ENCODE measurements at places on chromosomes 5 and 9.

GRCh38 chr5:9519537-9519936 lies 26.3 kb downstream of the SEMA5A start:
- no peak for DNase-seq
- no peaks in the 10 kb centered on the region for H3K4me1 ChIP-seq
- H3K36me3 ChIP-seq, result no peaks in the 10 kb centered on the region

GRCh38 chr9:4266602-4267001 lies 33.3 kb downstream of the GLIS3 start:
- H3K27ac ChIP-seq, result no peak overlapping the region
- no peaks in the 10 kb centered on the region for H3K4me1 ChIP-seq
- DNase-seq, result no peak
- peaks cover 7% of the 10 kb centered on the region for H3K27me3 ChIP-seq
- no peak overlapping the region for H3K4me3 ChIP-seq
- H3K36me3 ChIP-seq, result no peaks in the 10 kb centered on the region

GRCh38 chr9:99732715-99733114 lies 89.0 kb upstream of the NR4A3 start:
- no peak for DNase-seq
- H3K27ac ChIP-seq, result no peak overlapping the region
- H3K27me3 ChIP-seq, result peaks cover 45% of the 10 kb centered on the region

GRCh38 chr9:114371973-114372917 lies 15.5 kb downstream of the AKNA start:
- DNase-seq, result no peak
- H3K4me3 ChIP-seq, result peak overlapping the region; percentile 86
- peaks cover 77% of the 10 kb centered on the region for H3K4me1 ChIP-seq
- H3K27me3 ChIP-seq, result no peaks in the 10 kb centered on the region
- peaks cover 12% of the 10 kb centered on the region for H3K36me3 ChIP-seq

GRCh38 chr9:113538701-113539430 lies 75.3 kb downstream of the RGS3 start:
- H3K27me3 ChIP-seq, result no peaks in the 10 kb centered on the region
- no peak overlapping the region for H3K4me3 ChIP-seq
- H3K27ac ChIP-seq, result no peak overlapping the region
- DNase-seq, result no peak
- peaks cover 4% of the 10 kb centered on the region for H3K36me3 ChIP-seq
- peaks cover 17% of the 10 kb centered on the region for H3K4me1 ChIP-seq

DNA sequence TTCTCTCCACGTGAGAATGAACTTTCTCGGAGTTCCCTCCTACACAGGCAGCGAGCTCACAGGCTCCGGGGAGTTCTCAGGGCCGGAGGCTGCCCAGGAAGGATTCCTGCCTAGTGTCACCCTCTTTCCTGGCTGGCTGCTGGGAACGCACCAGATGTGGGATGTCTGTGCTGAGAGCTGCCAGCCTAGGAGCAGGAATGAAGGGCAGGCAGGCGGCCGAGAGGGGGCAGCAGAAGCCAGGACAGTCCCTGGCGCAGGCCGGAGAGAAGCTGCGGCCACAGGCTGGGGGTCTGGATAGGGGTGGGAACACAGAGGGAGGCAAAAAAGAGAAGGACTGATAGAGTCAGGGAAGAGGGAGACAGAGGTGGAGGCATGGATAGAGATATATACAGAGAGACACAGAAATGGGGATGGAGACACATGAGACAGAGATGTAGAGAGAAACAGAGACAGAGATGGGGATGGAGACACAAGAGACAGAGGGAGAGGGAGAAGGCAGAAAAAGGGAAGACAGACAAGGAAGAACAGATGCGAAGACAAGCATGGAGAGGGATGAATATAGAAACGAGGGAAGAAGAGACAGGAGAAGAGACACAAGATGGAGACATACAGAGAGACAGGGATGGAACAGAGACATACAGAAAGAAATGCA lies 25.3 kb upstream of the ENHO start:
- peaks cover 4% of the 10 kb centered on the region for H3K36me3 ChIP-seq
- DNase-seq, result peak; percentile 17
- H3K27ac ChIP-seq, result peak overlapping the region; percentile 9
- H3K27me3 ChIP-seq, result peaks cover 41% of the 10 kb centered on the region

DNA sequence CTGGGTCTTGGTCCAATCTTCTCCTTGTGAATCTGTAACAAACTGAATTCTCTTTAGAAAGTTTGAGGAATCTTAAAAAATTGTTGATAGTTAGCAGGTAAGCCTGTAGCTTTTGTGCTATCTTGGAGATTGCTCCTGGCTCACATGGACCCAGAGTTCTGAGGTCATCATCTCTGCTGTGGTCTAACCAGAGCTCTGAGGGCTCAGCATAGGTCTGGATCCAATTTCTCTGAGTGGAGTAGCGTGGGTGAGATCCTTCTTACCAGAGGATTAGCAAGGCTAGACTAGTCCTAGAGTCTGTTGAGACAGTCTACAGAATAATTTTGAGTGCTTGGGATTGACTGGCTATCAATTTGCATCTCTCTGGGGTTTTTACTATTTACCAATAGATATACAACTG lies 60.5 kb upstream of the IL6ST start:
- no peak for DNase-seq
- H3K27me3 ChIP-seq, result no peaks in the 10 kb centered on the region
- no peak overlapping the region for H3K4me3 ChIP-seq
- no peaks in the 10 kb centered on the region for H3K36me3 ChIP-seq
- H3K27ac ChIP-seq, result no peak overlapping the region

GRCh38 chr5:130116462-130116861 lies 212.2 kb downstream of the CHSY3 start:
- H3K36me3 ChIP-seq, result no peaks in the 10 kb centered on the region
- DNase-seq, result no peak
- H3K4me3 ChIP-seq, result no peak overlapping the region
- peaks cover 25% of the 10 kb centered on the region for H3K27me3 ChIP-seq
- H3K4me1 ChIP-seq, result no peaks in the 10 kb centered on the region
- no peak overlapping the region for H3K27ac ChIP-seq

GRCh38 chr5:53166183-53166495 lies 56.6 kb upstream of the MOCS2 start:
- no peaks in the 10 kb centered on the region for H3K36me3 ChIP-seq
- DNase-seq, result no peak
- peaks cover 27% of the 10 kb centered on the region for H3K27me3 ChIP-seq
- no peak overlapping the region for H3K4me3 ChIP-seq
- H3K4me1 ChIP-seq, result no peaks in the 10 kb centered on the region
- H3K27ac ChIP-seq, result no peak overlapping the region

DNA sequence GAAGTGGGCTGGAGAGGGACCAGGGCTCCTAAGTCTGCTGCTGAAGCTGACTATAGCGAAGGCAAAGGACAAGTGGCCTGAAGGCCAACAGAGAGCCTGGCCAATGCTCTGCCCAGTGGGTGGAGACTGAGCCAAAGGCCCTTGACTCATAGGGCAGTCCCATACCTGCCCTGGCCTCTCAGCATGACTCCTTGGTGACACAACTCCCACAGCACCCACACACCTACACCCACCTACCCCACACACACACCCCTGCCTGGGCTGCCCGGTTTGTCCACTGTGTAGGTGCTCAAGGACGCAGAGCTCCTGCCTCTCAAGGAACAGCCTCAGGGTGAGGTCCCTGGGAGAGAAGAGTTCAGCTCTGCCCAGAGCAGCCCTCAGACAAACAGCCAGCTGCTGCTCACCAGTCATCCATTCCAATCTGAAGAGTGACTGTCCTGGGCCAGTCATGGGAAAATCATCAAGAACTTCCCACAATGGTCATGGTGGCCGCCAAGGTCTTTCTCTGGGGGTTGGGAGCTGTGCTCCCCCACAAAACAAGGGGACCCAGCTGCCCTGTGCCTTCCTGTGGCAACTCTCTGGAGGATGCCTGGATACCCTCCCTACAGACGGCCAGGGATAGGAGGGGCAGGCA lies 5.0 kb downstream of the TNIP1 start:
- peaks cover 63% of the 10 kb centered on the region for H3K4me1 ChIP-seq
- peak overlapping the region; percentile 95 for H3K4me3 ChIP-seq
- no peaks in the 10 kb centered on the region for H3K27me3 ChIP-seq
- DNase-seq, result no peak
- H3K36me3 ChIP-seq, result peaks cover 12% of the 10 kb centered on the region

DNA sequence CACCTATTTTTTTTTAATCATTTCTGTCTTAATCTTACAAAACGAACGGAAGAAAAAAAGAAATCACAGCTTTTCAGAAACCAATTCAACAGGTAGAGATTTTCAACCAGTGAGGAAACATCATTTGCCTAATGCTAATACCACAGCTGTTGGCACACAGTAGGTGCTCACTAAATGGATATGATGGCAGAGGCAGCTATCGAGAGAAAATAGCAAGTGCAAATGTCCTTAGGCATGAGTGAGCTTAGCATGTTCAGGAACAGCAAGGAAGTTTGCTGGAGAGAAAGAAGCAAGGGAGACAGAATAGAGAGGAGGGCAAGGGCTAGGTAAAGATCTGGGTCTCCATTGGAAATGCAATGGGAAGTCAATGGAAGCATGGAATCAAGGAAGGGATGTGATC lies 49.2 kb downstream of the CEMIP2 start:
- H3K27ac ChIP-seq, result no peak overlapping the region
- H3K27me3 ChIP-seq, result no peaks in the 10 kb centered on the region
- DNase-seq, result no peak
- no peak overlapping the region for H3K4me3 ChIP-seq
- peaks cover 16% of the 10 kb centered on the region for H3K4me1 ChIP-seq

DNA sequence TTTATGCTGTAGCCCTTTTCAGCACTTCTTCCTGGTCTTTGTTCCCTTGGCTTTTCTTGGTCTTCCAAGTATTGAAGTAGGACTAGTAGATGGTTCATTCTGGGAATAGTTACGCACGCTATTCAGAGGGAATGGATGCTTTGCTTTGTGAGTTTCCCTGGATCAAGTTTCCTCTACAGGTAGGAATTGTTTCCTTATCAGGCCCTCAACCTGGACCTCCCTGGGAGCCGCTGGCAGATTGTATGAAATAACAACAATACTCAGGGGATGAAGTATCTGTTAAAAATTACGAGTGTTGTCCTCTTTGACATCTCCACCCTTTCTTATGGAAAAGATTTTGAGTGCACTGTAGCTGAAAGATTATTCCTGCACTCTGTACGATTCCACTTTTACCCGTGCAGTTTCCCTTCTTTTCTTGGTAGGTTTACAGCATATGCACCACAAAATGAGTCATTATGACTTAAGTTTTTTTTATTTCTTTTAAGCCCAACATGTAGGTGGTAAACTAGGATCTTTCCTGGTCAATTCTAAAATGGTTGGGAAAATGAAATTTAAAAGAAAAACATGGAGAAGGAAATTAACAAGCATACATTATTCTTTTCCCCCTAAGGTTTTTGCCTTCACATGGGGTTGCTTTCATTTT lies 57.9 kb downstream of the ARHGAP26 start:
- no peak overlapping the region for H3K27ac ChIP-seq
- H3K4me3 ChIP-seq, result no peak overlapping the region
- no peaks in the 10 kb centered on the region for H3K27me3 ChIP-seq
- H3K4me1 ChIP-seq, result peaks cover 32% of the 10 kb centered on the region
- H3K36me3 ChIP-seq, result peaks cover 3% of the 10 kb centered on the region
- no peak for DNase-seq

DNA sequence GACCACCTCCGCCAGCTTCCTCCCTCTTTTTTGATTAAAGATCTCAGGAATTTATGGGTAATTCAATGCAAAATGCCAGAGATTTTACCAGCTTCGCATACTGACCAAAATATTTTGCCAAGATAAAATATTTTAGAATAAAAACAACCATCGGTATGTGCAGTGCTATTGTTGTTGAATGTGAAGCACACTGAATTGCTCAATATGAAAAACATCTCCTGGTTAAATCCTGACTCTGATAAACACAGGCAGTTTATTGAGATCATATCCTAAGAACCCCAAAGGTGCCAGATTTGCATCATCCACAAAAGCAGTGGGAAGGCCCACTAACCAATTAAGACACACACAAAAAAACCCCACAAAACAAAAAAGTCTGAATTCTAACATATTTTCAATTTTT lies 202.4 kb downstream of the GLIS3 start:
- H3K4me1 ChIP-seq, result no peaks in the 10 kb centered on the region
- H3K4me3 ChIP-seq, result no peak overlapping the region
- no peaks in the 10 kb centered on the region for H3K36me3 ChIP-seq

DNA sequence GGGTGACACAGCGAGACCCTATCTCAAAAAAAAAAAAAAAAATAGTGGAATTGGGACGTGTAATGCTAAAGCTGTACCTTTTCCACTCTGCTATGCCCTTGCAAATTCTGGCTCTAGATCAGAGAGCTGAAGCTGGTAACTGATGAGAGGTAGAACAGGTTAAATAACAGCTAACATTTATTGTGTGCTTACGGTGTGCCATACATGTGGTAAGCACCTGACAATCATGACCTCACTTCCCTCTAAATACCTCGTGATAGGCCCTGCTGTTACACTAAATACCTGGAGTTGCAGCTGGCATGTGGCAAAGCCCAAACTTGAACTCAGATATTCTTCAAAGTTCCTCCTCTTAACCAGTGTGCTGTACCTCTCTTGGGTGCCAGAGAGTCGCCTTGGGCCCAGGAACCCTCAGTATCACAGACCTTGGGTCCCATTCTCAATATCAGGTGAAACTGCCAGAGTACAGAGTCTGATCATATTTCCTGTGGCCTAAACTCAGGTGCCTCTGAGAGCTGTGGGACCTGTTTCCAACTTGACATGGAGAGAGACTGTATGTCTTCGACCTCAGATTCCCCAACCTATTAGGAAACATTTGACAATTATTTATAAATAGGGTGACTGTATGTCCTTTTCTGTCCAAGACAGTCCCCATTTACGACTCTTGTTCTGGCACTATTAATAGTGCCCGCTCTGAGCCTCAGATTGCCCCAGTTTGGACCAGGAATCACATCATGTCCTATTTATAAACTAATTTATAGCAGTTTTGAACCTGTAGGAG lies 4.8 kb downstream of the ARL10 start:
- H3K4me3 ChIP-seq, result no peak overlapping the region
- no peaks in the 10 kb centered on the region for H3K36me3 ChIP-seq
- no peaks in the 10 kb centered on the region for H3K27me3 ChIP-seq
- H3K4me1 ChIP-seq, result peaks cover 9% of the 10 kb centered on the region

- H3K4me3 ChIP-seq, result no peak overlapping the region
- no peak overlapping the region for H3K27ac ChIP-seq
- no peak for DNase-seq
- H3K36me3 ChIP-seq, result no peaks in the 10 kb centered on the region
- peaks cover 4% of the 10 kb centered on the region for H3K4me1 ChIP-seq
Measured at GRCh38 chr9:110623462-110624025, 44.0 kb upstream of the SVEP1 start.

DNA sequence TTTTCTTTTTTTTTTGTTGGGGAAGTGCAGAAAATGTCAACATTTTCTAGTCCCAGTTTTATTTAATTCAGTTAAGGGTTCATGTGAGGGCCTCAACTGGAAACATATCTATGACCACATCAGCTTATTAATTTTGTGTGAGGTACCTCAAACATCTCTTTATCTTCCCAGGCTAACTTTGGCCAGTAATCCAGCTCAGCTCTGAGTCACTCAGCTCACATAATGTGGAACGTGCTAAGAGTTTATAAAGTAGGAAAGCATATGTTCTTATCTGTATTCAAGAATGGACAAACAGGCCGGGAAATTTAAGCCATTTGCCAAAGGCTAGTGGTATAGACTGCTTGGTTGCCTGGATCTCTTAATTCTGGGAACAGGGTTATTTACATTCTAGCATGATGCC lies 118.4 kb downstream of the INSYN2B start:
- peaks cover 22% of the 10 kb centered on the region for H3K4me1 ChIP-seq
- H3K4me3 ChIP-seq, result no peak overlapping the region
- H3K27me3 ChIP-seq, result no peaks in the 10 kb centered on the region
- no peaks in the 10 kb centered on the region for H3K36me3 ChIP-seq
- DNase-seq, result no peak

All from T-helper 17 cell (primary cell).